Hematopoietic multipotent progenitor cell treated with erythropoietin and hydrocortisone succinate and interleukin-3 and kit ligand, for 6 days (in vitro differentiated cells): ENCODE measurements at places on chromosomes 12 and 14.
A peak's percentile ranks its signal among the peaks of the same experiment; 100 is the strongest.

DNA sequence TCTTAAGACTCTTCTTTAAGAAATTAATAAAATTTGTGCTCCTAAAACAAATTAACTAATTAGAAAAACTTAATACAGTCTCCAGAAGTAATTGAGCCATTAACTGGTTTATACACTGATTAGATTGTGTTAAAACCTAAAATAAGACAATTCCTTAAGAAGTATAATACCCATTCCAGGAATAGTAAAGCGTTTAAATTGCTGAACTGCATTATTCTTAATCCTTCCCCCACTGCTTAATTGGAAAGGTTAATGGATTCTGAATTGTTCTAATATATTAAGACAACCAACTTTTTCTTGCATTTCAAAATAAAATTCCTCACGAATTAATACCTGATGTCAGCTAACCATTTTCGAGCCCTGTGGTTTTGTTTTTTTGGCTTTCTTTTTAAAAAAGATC is 128.4 kb downstream of the KICS2 start:
- DNase-seq, result no peak

DNA sequence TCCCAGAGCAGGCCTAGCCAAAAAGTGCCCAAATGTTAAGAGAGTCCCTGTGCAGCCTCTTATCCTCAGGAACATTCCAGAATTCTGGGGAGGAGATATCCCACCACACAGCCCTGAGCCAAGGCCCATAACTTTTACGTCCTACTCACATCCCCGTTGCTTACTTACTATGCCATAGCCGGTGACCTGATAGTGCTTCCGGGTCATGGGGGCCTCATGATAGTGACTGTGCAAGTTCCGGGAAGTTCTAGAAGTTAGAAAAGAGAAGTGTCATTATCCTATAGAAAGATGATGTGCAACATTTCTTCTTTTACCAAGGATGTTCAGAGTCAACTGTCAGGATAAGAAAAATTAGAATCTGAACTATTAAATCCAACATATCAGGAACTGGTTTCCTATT is 15.6 kb upstream of the NGB start:
- DNase-seq, result no peak

- DNase-seq, result no peak
These were observed 513.4 kb downstream of the MED13L start for GRCh38 chr12:115763982-115764621.

DNA sequence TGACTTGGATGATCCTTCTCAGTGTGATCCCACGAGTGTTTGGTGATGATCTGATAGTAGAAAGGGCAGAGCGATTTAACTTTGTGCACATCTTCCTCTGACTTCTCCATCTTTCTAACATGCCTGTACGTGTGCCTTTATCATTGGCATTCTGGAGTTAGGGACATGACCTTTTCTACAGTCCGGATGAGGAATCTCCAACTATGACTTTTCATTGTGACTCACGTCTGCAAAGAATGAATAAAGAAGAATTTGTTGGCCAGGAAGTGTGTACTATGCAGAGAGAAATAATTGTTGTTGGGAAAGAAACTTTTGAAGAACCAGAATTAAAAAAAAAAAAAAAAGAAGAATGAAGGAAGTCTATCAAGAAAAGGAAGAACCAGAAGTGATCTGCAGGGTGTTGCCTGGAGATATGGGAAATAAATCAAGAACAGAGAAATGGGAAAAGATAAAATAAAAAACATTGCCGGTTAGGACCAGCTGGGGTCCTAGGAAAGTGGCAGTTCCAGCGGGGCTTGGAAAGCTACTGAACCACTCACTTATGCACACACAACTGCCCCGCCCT is 25.3 kb downstream of the PPFIBP1 start:
- no peak for DNase-seq

- DNase-seq, result peak; percentile 71
These were observed 1.3 kb downstream of the PRPH start for GRCh38 chr12:49296034-49296835.

DNA sequence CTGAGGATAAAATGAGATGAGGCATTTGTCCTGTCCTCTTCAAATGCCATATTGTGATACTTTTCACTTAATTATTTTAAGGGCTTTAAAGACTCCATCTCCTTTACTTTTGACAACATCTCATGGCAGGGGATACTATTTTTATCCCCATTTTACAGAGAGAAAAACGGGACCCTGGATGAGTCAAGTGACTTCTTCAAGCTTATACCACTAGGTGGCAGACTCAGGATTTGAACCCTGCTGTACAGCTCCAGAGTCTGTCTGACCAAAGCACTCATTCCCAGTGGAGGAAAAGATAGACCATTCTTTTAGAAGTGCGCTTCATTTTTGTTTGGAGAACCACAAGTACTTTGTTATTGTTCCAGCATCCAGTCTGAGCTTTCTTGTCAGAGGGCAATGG is 1.7 kb upstream of the SMOC1 start:
- peak; percentile 61 for DNase-seq

DNA sequence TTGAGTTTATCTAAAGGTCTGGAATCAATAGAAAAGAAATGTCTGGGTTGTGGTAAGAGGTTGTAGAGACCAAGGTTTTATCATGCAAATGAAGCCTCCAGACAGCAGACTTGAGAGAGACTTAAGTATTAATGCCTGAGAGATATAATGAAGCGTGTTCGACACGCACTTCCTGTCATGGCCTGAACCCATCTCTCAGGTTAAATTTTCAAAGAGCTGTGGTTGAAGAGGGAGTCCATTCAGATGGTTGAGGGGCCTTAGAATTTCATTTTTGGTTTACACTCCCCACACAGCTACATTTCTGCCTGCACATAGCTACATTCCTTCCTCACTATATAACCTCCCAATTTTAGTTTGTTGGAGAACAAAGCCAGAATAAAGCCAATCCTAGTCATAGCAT is 10.1 kb upstream of the CLEC12A start:
- DNase-seq, result no peak

GRCh38 chr12:90015228-90015627 is 306.6 kb upstream of the ATP2B1 start:
- no peak for DNase-seq

- no peak for DNase-seq
These were observed 67.9 kb upstream of the PDZRN4 start for GRCh38 chr12:41120211-41120610.

- peak; percentile 17 for DNase-seq
These were observed 1.8 kb downstream of the OTOGL start for GRCh38 chr12:80101126-80101525.

DNA sequence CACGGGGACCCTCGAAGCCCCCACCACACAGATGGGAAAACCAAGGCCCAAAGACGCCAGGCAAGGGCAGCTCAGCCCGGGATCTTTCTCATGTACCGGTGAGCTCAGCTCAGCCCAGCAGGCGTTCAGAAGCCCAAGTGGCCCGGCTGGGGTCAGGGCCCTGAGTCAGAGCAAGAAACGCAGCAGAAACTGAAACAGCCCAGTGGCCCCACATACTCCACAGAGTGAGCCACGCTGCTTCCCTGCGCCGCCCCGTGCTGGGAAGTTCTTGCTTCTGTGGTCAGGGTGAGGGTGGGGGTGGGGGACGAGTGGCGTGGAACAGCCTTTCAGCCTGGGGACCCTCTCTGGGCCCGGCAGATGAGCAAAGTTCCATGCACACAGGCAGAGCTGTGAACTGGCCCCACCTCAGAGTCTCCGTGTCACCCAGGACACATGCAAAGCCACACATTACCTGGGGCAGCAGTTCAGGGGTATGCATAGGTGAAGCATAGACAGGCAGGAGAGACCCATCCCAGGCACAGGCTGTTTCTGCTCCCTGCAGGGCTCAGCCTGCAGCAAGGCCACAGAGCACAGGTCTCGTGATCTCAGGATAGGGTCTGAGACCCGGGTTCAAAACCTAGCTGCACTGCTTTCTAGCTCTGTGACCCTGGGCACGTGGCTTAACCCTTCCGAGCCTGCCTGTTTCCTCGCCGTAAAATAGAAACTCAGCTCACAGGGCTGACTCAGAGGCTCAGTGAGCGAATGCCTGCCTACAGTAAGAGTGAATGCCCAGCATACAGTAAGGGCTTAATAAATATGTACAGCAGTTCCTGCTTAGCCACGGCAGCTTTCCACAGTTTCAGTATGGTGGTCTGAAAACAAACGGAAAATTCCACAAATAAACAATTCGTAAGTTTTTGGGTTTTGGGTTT is 21.6 kb downstream of the NCOR2 start:
- DNase-seq, result peak; percentile 44

DNA sequence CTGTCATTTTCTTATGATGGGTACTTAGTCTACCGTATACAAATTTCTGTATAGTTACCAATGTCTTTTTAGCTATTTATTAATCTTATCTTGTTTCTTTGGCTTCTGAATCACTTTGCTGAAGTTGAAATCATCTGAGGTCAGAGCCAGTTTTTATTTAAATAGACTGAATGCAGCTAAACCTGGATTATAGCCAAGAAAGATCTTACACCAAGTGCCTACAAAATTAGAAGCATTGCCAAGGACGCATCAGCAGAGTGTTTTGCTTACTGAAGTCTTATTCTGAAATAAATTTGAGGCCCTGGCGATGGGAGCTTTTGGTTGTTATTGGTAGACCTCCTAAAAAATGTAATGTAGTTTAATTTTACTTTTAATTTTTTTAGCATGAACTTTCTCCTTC is 128.2 kb downstream of the RGS6 start:
- DNase-seq, result no peak

GRCh38 chr12:22765421-22766130 is 140.6 kb downstream of the ETNK1 start:
- no peak for DNase-seq

GRCh38 chr12:6167327-6168280 is 32.6 kb upstream of the CD9 start:
- peak; percentile 88 for DNase-seq

DNA sequence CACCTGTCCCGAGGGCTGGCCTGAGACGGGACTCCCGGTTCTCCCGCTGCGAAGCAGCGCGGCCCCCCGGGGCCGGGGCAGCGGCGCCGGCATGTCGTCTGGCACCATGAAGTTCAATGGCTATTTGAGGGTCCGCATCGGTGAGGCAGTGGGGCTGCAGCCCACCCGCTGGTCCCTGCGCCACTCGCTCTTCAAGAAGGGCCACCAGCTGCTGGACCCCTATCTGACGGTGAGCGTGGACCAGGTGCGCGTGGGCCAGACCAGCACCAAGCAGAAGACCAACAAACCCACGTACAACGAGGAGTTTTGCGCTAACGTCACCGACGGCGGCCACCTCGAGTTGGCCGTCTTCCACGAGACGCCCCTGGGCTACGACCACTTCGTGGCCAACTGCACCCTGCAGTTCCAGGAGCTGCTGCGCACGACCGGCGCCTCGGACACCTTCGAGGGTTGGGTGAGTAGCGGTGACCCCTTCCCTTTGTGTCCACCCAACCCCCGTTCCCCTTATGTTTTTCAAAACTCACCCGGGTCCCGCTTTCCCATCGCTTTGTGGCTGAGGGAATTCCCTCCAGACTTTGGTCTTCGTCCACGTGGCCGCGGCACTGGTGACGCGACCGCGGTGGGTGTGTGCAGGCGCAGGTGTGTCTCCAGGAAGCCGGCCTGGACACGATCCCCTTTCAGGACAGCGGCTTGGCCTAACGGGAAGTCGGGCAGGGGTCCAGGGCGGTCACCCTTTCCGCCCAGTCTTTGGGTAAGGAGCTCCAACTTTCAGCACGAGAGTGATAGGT is 826 bp downstream of the PRKCH start:
- DNase-seq, result no peak

GRCh38 chr14:26594148-26594547 is 3.7 kb downstream of the NOVA1 start:
- DNase-seq, result no peak

DNA sequence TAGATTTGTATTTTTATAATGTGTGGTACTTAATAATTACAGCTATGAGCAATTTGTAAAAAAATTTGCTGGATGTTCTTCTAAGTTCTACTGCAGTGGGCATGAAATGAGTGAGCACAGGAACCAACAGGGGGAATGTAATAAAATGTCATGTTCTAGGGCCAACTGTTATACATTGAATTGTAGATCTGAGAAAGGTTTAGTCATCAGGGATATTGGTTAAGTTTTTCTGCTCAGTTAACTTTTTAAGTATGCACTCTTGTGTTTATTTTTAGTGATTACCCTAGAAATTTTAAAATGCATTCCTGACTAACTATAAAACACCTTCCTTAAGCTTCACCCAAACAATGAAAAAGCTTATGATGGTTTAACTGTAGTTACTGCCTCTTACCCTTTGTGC is 101.8 kb downstream of the CAND1 start:
- DNase-seq, result no peak

GRCh38 chr14:23154964-23155587 is 28.4 kb downstream of the SLC7A8 start:
- no peak for DNase-seq
